LHCN-M2 (cell line): ENCODE measurements at places on chromosomes 1 and 21. TPM values are rescaled to one million over a fixed set of nuclear protein-coding genes. Genes with fewer than 3 reads are reported as not detected.

Gene FCRL5
- not detected in 2 replicates for total RNA-seq

Gene CLDN19
- not detected in 2 replicates for total RNA-seq

Gene IL6R
- 0.19 and 0.40 TPM in 2 replicates for total RNA-seq

Gene MMP23B
- 0.34 and 0.38 TPM in 2 replicates for total RNA-seq

Gene HSD3B2
- total RNA-seq: not detected in 2 replicates

Gene KCNJ15
- total RNA-seq: 19.2 and 19.8 TPM in 2 replicates

Gene MARK1
- total RNA-seq: not detected in 2 replicates

Gene MMEL1
- total RNA-seq: not detected in 2 replicates

Gene UTS2
- not detected in 2 replicates for total RNA-seq

Gene PSMG1
- 60.7 and 74.7 TPM in 2 replicates for total RNA-seq

GRCh38 chr1:203278885-203279406, 26.4 kb upstream of the BTG2 start:
- DNase-seq: no peak

DNA sequence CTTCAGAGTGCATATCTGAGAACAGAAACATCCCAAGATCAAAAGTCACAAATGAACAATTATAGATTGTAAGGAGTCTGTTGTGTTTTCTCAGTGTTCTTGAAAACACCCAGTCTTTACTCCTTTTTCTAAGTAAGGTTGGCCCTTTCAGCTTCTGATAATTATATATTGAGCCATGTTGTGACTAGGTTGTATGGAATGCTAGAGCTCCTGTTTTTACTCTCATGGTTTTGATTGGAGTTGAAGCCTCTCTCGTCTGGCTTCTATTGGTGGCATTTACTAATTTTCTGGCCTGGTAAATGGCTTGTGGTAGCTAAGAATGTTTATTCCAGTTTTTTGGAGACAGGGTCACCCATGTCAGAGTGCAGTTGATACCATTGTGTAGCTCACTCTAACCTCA, 84.7 kb downstream of the NDUFS5 start:
- peak; percentile 54 for DNase-seq

DNA sequence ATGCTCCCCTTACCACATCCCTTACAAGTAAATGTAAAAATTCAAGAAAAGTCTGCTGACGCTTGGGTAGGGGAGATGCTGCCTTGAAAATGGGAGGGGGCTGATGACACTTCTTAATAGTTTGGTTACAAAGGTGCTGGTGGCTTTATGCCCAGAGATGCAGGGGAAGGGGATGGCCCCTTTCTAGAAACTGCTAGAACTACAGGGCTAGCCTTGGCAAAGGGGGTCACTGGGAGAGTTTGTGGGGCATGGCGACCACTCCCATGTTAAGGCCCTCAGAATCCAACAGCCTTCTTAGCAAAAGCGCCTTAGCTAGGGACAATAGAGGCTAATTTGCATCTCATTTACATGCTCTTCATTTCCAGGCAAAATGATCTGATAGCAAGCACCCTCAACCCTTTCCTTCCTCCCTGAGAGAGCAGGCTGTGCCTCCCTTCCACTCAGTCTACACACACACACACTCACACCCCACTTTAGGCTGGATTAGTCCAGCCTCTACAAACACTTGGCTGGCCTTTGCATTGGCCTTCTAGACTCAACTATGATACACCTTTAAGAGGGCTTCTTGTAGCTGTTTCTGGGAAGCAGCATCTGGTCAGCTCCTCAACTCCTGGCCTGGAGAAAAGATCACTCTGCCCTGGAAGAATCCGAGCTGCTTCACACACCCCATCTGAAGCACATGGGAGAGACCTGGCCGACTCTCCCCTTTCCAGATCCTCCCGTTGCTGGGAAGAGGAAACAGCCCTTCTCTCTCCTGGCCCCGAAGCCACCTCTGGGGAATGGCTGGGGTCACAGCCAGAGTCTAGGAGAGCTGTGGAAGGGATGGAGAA, 1.7 kb downstream of the SEMA6C start:
- peak; percentile 10 for DNase-seq

DNA sequence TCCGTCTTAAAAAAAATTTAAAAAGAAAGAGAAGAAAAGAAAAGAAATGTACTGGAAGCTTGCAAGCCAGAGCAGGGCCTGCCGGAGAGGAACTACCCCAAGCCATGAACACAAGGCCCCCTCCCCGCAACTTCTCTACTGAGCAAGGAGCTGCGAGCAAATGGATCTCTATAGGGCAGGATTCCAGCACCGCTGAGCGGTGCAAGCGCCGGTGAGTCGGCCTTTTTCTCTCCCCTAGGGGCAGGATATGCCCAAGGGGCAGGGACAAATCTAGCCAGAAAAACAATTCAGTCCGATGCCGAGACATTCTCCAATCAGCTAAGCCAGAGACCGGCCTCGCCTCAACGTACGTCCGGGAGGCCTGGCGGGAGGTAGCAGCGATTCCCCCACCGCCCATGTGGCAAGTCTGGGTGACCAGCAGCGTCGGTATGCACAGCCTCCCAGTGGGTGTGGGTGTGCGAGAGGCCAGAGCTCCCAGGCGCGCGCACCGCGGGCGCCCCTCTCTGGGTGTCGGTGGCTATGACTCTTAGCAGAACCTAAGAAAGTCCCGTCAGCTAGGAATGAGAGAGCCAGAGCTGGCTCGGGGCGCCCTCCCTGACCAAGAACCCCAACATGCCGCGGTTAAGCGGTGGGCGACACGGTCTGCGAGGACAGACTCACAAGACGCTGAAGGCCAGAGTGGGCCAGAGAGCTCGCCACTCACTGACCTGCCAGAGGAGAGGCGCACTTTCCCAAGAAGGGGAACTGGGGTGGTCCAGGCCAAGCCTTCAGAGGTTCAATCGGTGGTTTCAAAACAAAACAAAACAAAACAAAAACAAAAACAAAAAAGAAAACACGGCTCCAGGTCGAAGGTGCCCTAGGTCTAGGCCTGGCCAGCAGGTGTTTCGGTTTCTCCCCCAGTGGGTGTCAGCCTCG, 1.9 kb downstream of the CSMD2 start:
- peak; percentile 6 for DNase-seq

GRCh38 chr1:64974288-64974825, 8.0 kb upstream of the JAK1 start:
- DNase-seq: no peak

DNA sequence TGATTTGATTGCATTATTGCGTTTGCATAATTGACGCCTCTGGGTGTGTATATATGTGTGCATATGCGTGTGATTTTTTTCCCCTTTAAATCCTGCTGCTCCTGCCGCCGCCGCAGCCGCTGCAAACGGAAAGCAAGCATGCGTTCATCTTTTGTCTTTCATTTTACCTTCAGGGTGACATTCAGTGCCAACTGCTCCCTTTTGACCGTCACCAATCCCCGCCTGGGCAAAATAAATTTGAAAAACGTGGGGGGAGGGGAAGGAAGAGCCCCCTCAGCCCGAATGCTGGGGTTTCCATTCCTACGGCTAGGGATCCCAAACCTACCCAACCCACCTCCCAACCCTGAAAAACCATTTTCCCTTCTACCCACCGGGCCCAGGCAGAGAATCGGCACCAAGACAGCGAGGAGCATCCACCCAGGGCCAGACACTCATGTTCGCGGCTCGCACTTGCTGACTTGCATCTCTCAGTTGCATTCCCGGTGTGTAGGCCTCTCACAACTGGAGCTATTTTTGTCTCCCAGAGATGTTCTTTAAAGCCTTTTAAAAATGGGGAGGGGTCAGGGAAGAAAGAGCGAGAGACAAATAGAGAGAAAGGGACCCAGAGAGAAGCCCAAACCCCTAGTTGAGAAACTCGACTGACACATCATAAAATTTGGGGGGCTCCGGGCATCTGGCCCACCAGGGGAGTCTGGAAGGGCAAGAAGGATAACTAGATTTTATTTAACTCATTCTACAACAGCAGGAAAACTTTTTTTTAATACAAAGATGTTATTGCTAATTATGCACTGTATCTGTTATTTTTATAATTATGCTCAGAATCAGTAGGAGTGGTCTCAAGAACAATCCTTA, 367.1 kb upstream of the ESRRG start:
- DNase-seq: no peak

- no peak for DNase-seq
Observed at GRCh38 chr1:183215076-183215720, 29.1 kb downstream of the LAMC2 start.

DNA sequence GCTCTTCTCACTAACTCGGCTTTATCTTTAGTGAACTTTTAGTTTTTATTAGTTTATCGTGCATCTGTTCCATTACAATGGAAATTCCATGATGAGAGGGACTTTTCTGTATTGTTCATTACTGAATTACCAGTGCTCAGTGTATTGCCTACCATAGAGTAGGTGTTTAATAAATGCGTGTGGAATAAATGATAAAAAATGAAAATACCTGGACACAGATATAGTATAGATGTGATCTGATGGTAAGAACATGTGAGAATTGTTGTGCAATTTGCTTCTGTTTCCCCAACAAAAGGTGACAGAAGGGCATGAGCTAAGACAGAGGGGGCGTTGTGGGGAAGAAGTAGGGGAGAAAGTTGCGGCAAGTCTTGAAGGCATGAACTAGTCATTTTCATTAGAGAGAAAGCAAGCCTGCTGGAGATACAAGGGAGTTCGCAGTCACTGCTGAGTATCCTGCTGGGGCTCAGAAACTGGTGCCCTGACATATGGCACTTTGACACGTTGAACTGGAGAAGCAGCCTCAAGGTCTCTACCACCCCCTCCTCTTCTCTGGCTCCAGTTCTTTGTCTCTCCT, 5.6 kb upstream of the COG2 start:
- DNase-seq: no peak

- peak; percentile 94 for DNase-seq
Observed at GRCh38 chr1:205709059-205709398, 28.7 kb upstream of the SLC45A3 start.

DNA sequence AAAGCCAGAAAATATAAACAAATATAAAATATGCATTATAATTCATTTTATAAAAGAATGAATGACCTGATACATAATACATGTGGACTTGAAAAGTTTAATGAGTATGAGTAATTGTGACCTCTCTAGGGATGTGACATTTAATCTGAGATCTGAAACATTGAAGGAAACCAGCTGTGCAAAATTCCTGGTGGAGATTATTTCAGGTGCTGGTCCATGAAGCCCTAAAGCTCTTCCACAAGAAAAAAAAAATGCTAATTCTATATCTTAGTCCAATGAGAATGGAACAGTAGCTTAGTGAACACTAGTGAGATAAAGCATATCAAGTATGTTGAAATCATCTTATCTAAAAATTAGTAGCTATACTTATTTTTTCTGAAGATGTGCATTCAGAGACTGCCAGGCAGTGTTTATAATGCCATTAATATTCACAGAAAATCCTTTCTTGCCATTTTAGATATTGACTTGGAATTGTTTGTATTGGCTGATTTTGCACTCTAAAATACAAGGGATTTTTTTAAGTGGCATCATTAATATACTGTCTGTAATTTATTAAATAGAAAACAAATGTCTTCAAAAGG, 1485.9 kb downstream of the PLA2G4A start:
- peak; percentile 3 for DNase-seq

DNA sequence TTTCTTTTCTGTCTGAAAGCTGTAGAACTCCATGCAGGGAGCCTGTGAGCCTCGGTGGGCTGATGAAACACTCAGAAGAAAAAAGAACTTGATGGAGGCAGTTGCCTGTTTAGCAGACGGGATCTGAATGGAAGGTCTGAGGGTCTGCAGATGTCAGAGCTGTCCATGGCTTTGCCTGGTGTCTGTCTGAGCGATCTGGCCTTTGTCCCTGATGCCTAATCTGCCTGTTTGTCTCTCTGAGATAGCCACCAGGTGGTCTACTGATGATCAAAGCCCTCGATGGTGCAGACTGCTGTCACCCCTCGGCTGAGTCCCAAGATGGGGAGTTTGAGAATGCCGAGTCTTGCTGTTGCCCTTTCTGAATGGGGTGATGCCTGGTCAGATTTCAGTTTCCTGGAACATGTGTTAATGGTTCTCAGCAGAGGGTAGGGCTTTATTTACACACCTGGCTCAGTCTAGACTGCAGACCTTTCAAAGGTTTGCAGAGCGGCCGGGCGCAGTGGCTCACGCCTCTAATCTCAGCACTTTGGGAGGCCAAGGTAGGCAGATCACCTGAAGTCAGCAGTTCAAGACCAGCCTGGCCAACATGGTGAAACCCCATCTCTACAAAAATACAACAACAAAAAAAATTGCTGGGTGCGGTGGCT, 90.4 kb downstream of the KIF26B start:
- no peak for DNase-seq

DNA sequence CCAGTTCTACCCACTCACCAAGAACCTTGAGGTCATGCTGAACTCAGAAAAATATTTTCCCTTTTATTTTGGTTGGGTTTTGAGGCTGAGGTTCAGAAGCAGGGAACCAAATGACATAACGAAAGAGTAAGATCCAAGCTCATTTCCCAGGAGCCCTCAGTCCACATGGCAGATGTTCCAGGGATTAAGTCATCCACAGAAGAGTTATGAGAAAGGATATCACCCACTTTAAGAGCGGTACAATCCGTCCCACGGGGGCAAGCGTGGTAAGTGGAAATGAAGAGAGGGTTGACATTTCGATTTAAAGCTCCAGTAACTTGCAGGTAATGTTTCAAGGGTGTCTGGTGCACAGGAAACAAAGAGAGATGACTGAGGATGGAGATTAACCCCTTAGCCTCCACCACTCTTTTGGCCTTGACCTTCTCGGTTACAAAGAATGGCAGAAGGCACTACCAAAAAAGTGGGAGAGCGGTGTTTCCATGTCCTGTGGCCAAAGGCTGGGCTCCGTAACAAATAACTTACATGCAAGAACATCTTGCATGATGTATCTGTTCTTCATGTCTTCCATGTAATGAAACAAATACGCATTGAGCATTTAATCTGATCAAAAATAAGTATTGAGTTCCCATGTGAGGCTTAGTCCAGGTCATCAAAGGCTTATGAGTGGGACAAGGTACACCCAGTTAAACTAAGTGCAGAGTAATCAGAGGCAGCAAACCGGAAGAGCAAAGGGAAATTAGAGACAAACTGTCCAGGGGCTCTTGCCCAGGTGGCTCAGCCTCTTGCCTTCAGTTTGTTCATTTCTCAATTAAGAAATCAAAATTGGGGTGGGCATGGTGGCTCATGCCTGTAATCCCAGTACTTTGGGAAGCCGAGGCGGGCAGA, 241.4 kb downstream of the TOMM20 start:
- DNase-seq: peak; percentile 68

DNA sequence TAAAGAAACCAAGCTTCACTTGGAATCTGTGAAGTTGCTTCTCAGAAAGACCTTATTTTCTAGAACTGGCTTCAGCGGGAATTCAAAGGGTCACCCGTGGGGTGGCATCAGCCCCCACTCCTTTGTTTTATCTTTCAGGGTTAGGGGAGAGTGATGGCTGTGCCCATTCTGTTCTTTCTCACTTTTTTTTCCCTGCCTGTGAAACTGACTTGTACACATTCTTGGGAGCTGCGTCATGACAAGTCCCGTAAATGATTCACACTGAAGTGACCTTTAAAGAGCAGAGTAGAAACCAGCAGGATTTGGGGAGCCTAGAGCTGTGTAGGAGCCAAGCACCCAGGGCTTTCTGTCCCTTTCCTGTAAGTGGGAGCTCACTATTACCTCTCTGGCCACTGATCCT, 43.8 kb downstream of the SLC44A3 start:
- peak; percentile 95 for DNase-seq

- DNase-seq: peak; percentile 93
Observed at GRCh38 chr1:78649628-78650027, at the start of gene IFI44. Gene IFI44 (plus strand): TSS chr1:78649831. CDS start chr1:78650196, 365 bp downstream.

GRCh38 chr1:30315185-30315960, 408.0 kb downstream of the MATN1 start:
- no peak for DNase-seq
